ENCODE measurements at places on chromosomes 1 and 21.

GRCh38 chr1:29901624-29902325 is 665.5 kb downstream of the PTPRU start:
- no peak for DNase-seq

DNA sequence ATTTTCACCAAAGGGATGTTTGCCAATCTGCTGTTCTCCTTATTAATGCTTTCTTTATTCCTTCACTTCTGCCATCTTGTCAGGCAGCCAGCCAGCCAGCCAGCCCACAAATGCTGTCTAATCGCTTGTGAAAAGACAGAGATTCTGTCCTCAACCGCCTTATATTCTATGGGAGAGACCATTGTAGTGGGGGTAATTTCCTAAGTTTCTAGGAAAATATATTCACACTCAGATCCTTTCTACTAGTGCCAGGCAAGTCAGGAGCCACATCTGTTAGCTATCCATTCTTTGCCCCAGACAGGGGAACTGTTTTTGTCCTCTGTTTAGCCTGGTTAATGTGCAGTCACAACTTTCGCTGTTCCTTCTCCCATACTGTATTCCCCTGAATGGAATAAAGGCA is 1023.1 kb downstream of the ADGRL2 start:
- DNase-seq, result no peak

- no peak for DNase-seq
Measured at GRCh38 chr1:14443164-14443787, 155.2 kb upstream of the KAZN start.

DNA sequence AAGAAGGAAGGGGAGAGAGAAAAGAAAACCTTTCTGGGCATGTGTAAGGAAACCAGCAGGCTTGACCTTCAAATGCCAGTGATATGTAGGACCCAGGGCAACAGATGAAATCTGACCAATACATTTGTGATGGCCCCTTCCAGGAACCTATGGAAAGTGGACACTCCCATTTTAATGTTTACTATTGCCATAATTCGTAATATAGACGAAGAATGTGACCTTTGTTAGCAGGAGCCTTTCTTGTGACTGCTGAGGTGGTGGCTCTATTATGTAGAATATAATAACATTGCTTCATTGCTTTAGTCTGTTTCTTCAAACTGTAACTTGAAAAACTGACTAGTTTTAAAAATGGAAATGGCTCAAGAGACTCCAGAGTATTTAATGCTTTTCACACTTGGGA is 150.8 kb downstream of the MAGI3 start:
- DNase-seq, result peak; percentile 11

DNA sequence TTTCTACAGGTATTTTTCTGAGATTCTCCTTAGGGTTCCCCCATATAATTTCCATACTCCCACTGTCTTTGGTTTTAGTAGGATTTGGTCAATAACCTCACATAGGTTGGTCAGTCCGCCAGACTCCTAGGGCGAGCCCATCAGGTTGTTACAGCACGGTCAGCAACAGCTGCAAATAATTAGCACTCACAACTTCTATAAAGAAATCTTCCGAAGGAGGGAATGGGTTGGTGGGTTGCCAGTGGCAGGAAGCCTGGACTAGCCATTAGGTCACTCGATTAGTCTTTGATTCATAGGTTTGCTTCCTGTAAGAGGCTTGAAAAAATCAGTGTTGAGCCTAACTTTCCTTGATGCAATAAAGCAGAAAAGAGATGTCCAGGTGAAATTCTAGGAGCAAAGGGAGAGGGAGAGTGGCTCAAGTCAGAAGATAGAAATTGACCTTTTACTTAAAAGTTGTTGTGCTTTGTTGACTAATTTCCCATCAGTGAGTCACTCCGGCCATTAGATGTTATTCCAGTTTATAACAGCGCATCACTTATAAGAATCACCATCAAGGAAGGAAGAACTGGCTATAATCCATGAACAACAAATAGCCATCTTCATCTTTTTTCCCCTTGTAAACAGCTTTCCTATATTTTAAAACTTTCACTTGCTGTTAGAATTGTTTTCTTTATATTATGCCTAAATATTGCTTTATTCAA is 88.3 kb downstream of the TPR start:
- DNase-seq, result no peak

DNA sequence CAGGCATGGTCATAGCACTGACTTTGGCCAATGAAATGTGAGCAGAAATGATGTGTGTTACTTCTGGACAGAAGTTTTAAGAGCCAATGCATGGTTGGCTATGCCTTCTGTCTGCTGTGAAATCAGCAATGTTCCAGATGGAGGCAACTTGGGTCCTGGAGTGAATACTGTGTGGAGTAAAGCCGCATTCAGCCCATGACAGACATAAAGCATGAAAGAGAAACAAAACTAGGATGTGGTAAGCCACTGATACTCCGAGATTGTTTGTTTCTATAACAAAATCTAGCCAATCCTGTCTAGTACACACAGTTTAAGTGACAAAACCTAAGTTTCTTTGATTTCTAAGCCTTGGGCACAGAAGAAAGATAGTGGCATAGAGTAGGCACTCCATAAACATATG is 47.1 kb upstream of the ARHGAP29 start:
- no peak for DNase-seq

DNA sequence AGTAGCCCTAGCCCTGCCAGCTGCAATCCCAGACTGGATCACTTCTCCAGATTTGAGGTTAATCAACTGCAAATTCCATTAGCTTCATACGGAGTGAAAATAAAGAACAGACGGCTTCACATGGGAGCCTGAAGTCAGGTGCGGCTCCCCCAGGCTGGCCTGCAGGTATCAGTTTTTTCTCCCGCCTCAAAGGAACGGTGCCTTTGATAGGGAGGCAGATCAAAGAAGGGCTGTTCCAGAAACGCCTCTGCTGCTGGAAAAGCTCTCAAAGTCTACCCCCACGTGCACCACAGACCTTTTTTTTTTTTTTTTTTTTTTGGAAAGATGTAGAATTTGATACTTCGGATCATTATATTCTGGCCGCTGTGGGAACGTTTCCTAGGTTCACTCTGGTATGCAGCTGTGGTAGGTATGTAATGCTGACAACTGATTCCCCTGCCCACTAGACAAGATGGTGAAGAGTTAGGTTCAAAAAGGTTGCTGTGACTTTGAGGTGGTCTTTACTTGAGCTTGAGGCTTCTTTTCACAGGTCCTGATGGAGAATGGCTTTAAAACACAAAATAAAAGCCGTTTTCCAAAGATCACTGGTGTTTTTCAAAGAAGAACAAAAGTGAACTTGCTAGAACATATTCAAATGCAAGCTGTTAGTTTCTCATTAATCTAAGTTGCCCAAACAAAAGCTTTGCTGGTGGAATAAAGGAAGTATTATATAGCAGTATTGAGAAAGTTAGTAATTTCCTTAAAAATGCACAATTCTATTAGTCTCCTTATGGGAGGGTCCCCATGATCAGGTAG is 189.0 kb upstream of the NFIA start:
- no peak for DNase-seq

GRCh38 chr1:87017998-87018672 is 103.7 kb downstream of the HS2ST1 start:
- DNase-seq, result no peak

DNA sequence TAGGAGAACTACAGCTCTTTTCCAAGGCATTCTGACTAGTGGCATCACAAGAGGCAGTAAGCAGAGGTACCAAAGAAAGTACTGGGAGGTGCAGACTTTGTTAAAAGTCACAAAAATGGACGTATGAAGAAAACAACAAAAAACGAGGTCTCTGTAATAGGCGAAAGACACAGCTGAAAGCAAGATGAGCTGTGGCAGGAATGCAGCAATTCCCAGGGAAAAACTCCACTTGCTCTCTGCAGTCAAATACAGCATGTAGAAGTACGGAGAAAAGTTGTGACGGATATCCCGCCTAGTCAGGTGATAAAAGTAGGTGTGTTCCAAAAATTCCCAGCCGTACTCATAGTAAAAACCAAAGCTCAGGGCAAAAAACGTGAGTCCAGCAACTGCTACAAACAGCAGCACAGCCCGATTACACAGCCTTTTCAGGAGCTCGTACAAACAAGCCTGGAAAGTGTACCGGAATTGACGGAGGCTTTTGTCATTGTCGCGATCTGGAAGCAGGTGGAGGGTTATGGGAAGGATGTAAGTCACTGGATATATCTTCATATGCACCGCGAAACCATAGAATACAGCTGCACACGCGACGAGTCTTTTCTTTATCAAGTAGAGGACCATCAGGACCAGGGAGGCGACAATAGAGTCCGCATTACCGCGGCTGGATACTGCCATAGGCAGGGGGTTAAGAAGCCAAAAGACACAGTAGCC is 979 bp downstream of the PIGM start:
- peak; percentile 49 for DNase-seq

DNA sequence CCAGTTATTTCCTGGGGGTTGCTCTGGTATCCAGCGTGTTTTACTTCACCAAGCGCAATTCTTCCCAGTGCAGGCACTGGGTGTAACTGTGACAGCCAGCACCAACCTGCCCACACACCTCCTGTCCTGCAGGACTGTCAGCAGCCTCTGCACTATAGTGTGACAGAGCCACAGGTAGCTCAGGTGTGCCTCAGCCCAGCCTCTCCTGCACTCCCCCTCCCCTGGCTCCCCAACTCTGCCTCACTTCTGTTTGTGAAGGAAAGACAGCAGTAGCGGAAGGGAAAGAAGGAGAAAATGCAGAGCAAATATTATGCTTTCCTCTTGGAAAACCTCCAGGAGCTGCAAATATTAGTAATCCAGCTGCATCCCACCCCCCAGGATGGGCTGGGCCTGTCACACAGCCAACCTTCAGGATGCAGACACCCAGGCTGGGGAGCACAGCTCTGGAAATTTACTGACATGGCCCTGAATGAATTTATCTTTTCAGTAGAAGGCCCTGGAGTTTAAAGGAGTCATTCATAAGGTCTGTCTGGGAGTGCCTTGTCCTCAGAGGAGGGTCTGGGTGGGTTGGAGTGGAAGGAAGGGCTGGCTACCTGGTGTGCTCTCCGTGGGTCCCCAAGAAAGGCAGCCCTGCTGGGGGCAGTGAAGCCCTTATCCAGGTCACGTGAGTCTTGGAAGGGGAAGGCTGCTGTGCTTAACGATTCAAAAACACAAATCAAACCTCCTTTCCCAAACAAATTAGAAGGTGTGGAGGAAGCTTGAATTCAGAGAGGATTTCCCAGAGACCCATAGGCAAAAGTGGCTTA is 20.9 kb downstream of the CAPN2 start:
- no peak for DNase-seq

DNA sequence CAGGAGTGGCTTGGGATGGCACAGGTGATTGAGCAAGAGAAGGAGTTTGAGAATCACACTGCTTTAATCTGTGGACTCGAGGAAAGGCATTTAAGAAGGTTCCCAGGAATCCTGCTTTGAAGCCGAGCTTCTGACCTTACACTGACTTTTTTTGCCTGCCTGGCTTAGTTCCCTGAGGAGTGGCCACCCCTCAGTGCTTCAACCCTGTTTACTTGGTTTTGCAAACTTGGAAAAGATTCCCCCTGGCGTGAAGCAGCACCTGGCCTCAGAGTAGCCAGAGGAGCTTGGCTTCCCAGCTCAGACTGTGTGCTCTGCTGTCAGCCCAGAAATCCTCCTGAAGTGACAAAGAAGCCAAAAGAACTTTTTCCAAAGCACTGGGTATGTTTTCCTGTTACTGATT is 48.5 kb upstream of the LDLRAP1 start:
- DNase-seq, result no peak

- DNase-seq, result peak; percentile 45
Measured at GRCh38 chr1:212158912-212159796, 123.6 kb downstream of the DTL start.

- no peak for DNase-seq
Measured at GRCh38 chr1:183219616-183220009, 33.5 kb downstream of the LAMC2 start.
